ENCODE measurements at places on chromosomes 5 and 9.

- no peak for DNase-seq
Measured at GRCh38 chr9:22138956-22139660, 130.0 kb upstream of the CDKN2B start.

GRCh38 chr9:72718503-72718902 is 197.1 kb downstream of the TMC1 start:
- DNase-seq = no peak

DNA sequence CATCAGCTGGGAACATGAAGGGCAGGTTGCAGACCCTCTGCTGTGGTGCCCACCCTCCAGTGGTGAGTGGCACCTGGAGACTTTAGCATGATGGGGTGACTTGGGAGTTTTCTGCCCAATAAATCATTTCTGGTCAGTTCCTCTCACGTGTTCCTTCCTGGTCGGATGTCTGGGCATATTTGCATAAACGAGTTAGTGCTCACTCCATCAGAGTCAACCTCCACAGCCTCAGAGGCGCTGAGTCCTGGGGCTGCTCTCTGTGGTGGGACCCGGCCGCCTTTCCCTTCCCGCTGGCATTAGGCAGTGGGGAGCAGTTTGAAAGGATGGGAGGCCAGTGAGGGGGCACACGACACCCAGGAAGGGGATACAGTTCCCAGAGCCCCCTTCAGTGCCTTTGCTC is 114.0 kb upstream of the FCN2 start:
- no peak for DNase-seq

GRCh38 chr5:176835918-176836317 is 25.6 kb downstream of the UNC5A start:
- DNase-seq = no peak

DNA sequence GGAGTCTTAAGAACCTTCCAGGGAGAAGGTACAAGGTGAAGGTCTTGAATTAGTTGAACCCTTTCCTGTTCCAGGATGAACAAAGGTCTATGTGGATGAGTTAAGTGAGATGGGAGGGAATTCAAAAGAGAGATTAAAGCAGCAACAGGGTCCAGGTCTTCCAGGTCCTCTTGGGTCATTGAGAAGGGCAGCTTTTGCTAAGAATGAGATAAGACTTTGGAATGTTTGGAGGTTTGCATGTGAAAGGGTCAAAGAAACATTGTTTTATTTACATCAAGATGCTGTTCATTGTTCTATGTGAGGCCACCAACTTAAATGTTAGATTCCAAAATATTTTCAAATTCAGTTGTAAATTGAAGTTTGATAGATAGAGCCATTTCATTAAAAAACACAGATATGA is 463.9 kb downstream of the ANXA1 start:
- DNase-seq = no peak

DNA sequence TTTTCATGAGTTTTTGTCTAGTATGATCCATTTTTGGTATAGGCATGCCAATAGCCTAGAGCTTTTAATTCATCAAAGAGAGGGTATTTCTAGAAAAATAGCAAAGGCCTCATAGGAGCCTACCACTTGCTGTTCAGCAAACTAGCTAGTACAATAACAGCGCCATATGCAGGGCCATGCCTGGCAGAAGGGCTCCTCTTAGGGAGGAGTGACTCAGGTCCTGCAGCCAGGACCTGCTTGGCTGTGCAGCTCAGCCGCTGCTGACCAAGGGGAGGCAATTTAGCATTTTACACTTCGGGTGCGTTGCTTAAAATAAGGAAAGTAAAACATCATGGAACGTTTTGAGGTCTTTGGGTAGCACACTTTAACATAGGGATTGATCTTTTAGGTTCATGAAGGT is 100.6 kb downstream of the TRIO start:
- DNase-seq = no peak

- no peak for DNase-seq
Measured at GRCh38 chr9:20352591-20352990, 269.7 kb downstream of the MLLT3 start.

GRCh38 chr9:1972672-1973071 is 42.5 kb upstream of the SMARCA2 start:
- DNase-seq = no peak

DNA sequence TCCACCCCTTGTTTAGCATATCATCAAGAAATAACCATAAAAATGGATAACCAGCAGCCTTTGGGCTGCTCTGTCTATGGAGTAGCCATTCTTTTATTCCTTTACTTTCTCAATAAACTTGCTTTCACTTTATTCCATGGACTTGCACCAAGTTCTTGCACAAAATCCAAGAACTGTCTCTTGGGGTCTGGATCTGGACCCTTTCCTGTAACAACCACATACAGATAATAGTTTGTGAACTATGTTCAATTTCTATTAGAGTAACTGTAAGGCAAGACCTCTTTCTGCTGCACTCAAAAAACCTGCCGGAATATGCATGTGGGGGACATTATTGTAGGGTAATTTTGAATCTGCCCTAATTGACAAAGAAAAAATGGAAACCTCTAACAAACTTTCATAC is 66.9 kb upstream of the TMEM215 start:
- no peak for DNase-seq

DNA sequence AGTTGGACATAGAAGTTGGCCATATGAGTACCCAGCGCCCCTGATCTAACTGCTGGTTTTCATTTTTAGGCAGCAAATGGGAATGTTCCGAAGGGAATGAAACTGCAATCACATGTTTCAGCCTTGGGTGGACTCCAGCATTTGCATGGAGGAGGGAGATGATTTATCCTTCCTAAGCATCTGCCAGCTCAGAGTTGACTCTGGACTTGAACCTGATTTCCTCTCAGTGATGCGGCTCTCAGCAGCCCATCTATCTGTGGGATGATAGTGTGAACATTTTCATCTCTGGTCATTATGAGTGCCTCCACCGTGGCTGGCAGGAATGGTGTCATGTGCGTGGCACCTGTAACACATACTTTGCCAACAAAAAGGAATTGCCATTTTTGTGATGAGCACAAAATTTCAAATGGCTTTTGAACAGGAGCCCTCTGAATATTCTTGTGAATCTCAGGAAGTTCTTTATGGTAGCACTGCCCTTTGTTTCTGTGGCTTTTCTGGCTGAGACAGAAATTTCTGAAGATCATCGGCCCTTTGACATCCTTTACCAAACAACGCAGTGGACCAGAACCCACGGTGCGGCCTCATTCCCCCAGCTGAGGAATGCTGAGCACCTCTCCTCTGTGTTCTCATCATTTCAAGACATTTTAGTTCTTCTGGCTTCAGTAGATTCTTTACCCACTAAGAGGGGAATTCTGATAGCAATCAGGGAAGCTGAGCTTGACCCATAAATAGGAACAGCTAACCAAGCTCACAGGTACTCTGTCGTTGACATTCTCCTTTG is 28.5 kb downstream of the FUBP3 start:
- DNase-seq = no peak

DNA sequence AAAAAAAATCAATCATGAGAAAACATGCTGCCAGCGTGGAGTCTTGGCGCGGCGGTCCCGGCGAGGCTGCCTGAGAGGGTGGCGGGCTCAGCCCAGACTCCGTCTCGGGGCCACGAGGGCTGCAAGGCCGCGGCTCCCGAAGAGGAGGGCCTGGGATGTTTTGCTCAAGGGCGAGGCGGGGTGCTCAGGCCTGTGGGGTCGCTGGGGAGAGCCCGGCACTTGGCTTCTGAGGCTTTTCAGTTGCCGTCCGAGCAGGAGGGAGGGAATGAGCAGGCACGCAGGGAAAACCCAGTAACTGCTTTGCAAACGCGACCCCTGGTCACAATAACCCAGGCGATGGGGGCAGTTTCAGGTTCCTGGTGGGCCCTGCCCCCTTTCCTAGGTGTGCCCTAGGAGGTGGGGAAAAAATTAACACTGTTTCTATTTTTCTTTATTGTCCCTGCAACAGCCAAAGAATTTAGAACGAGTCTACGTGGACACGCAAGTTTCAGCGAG is 3.2 kb upstream of the IRX2 start:
- DNase-seq = no peak

DNA sequence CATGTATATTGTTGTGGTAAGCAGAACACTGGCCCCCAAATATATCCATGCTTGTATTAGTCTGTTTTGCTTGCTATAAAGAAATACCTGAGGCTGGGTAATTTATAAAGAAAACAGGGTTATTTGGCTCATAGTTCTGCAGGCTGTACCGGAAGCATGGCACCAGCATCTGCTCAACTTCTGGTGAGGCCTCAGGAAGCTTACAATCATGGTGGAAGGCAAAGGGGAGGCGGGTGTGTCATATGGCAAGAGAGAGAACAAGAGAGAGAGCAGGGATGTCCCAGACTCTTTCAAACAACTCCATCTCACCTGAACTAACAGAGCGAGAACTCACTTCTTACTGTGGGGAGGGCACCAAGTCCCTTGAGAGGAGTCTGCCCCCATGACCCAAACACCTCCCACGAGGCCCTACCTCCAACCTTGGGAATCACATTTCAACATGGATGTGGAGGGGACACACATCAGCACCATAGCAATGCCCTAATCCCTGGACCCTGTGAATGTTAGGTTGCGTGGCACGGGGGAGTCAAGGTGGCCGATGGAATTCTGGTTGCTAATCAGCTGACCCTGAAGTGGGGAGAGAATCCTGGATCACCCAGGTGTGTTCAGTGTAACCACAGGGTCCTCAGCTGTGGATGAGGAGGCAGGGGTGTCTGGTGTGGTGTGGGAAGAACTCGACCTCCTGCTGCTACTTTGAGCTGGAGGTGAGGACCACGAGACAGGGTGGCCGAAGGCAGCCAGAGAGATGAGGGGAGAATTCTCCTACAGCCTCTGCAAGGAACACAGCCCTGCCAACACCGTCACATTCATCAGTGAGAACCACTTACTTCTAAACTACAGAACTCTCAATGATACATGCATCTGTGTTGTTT is 172.8 kb downstream of the AUH start:
- DNase-seq = no peak

- no peak for DNase-seq
Measured at GRCh38 chr5:112735702-112736101, 2.0 kb upstream of the APC start.

- DNase-seq = no peak
Measured at GRCh38 chr9:99690573-99690972, 131.1 kb upstream of the NR4A3 start.

DNA sequence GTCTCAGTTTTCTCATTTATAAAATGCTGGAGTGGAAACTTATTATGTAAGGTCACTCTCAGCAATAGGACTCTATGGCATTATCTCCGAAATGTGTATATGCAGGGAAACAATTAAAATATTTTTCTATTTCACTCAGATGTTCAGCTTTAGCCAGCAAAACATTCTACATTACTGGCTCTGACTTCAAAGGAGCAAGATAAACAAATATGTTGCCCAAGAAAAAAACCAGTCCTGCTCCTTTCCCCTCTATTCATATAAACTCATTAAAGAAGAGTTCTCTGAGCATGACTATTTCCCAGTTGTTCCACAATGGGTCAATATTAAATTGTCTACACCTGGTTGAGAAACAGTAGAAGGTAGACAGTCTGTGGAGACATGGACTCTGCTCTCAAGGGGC is 155.0 kb downstream of the NPR3 start:
- no peak for DNase-seq

DNA sequence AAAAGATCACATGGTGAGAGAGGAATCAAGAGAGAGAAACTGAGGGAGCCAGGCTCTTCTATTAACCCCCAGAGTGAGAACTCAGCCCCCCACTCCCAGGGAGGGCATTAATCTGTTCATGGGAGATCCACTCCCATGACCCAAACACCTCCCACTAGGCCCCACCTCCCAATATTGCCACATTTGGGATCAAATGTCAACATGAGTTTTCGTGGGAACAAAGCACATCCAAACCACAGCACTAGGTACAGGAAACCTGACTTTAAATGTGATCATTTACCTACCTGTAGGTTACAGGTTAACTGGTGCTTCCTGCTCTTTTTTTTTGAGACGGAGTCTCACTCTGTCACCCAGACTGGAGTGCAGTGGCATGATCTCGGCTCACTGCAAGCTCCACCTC is 16.9 kb downstream of the NNT start:
- DNase-seq = no peak

- DNase-seq = no peak
Measured at GRCh38 chr9:21031091-21031807, at the start of gene HACD4. TSS of gene HACD4 (minus strand) at chr9:21031640. CDS start at chr9:21031590, 50 bp downstream.

GRCh38 chr5:62737766-62738165 is 159.1 kb downstream of the LRRC70 start:
- DNase-seq = no peak

GRCh38 chr5:115354246-115354645 is 57.8 kb upstream of the CCDC112 start:
- no peak for DNase-seq

GRCh38 chr9:125258832-125259534 is 2.6 kb upstream of the GAPVD1 start:
- peak; percentile 28 for DNase-seq

DNA sequence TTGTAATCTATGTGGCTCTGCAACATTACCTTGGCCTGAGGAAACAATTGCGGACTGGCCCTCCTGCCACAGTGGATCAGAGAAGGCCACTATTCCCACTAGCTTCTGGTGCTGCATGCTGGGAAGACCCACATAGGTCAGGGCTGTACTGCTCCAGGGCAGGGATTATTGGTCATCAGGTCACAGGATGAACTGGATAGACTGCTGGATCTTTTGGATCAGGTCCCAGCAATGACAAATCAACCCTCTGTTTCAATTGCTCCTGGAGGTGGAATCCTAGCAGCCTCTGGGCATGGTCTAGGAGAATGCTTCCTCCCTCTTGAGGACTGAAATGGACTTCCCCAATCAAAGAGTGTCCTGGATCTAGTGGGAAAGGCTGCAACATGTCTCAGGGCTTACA is 66.7 kb upstream of the PHF24 start:
- DNase-seq = no peak

GRCh38 chr9:6186691-6187090 is 28.9 kb upstream of the IL33 start:
- no peak for DNase-seq

DNA sequence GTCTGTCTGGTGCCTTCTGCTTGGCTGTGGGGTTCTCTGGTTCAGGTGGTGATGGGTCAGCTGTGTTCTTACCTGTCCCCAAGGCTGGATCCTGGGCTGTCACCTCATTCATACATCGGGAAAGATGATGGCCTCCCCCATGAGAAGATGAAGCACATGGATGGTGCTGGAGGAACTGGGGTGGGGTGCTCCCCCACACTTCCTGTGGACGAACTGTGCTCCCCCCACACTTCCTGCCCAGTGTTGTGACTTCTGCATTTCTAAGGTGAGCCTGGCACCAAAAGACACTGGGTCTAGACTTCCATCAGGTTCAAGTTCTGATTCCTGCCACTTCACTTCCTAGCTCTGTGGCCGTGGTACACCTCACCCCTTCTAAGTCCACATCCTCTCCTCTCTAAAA is 4.3 kb upstream of the SURF6 start:
- no peak for DNase-seq

GRCh38 chr5:141877356-141878185 is 639 bp downstream of the PCDH1 start:
- DNase-seq = no peak

DNA sequence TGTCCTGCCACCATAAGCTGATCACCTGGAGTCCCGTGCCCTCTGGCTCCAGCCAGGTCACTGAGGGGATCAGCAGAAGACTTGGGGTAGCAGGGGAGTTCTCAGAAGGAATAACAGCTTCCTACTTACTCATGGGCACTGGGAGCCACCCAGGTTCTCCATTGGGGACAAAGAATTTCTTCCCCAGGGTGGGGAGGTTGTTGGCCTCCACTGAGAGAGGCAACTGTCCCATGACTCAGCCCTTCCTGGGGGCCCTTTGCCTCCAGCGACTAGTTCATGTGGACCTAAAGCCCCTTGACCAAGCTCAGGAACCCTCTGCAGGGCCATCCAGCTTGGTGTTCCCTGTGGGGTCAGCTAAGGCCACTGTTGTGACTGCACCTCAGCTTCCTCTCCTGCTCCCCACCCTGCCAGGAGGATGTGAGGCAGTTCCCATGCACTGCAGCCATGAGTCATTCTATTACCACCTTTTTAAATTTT is 175.0 kb downstream of the AUH start:
- DNase-seq = no peak

GRCh38 chr5:150279330-150280020 is 10.1 kb downstream of the CAMK2A start:
- no peak for DNase-seq
